AG04449 (cell line): ENCODE measurements at places on chromosomes 5 and 9.

DNA sequence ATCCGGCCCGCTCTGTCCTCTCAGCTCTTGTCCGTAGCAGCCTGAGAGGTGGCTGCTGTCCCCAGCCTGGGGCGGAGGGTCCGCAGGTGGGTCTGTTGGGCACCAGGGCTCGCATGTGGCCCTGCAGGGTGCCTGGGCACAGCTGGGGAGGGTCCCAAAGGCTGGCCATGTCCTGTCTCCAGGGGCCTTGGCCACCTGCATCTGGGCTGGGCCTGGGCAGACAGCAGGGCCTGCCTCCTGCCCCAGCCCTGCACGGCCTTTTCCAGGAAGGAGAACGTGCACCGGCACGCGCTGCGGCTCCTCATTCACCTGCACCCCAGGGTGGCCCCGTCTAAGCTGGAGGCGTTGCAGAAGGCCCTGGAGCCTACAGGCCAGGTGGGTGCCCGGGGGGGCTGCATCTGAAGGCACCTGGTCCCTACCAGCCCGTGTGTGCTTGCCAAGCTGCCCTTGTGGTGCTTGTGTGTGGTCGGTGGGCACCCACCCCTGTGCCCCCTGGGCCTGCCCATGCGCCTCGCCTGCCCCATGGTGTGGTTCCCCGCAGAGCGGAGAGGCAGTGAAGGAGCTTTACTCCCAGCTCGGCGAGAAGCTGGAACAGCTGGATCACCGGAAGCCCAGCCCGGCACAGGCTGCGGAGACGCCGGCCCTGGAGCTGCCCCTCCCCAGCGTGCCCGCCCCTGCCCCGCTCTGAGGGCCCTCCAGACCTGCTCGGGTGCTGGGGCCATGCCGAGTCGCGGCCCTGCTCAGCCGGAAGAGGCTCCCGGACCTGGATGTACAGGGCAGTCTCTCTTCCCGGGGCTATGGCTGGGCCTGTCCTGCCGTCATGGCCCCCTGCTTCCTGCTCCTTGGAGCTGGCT, 5.1 kb upstream of the TOR4A start:
- DNase-seq = no peak

GRCh38 chr5:127097278-127097677, 24.0 kb upstream of the C5orf63 start:
- DNase-seq = no peak

- DNase-seq = no peak
Observed at GRCh38 chr9:2727966-2728613, 10.8 kb downstream of the KCNV2 start.

DNA sequence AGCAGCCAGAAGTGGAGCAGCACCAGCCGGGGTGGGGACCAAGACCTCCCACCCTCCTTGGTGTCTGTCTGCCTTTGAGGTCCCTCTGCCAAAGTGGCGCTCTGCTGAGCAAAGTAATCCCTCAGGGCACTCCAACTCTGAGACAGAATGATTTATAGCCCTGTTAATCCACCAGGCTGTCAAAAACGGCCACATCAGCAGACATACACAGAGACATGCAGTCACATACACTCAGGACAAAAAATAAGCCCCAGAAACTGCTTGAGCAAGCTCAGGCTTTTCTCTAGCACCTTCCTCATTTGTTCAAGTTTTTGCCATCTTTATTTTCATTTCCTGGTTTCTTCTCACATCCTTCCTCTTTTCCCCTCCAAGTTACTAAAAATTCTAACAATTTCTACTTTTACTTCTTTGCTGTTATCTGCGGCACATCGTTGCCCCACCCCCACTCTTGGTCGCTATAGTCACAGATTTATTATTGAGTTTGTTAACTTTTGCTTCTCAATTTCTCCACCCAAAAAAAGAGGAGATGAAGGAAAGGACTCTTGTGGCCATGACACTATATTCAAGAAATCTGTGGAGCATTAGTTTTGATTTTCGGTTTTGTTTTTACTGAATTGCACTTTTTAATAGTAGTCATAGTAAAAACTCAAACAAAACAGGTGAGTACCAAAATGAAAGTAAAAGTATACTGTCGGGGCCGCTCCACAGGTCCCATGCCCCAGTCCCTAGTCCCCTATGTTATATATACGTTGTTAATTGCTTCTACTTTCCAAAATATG, 17.4 kb upstream of the ADRB2 start:
- no peak for DNase-seq

GRCh38 chr9:124361128-124361527, 54.1 kb downstream of the PSMB7 start:
- no peak for DNase-seq

- DNase-seq = no peak
Observed at GRCh38 chr5:153347611-153348010, 142.9 kb upstream of the GRIA1 start.

- DNase-seq = no peak
Observed at GRCh38 chr5:73370640-73371583, 77.7 kb downstream of the FOXD1 start.

GRCh38 chr9:6584881-6585597, 60.5 kb downstream of the GLDC start:
- DNase-seq = no peak

DNA sequence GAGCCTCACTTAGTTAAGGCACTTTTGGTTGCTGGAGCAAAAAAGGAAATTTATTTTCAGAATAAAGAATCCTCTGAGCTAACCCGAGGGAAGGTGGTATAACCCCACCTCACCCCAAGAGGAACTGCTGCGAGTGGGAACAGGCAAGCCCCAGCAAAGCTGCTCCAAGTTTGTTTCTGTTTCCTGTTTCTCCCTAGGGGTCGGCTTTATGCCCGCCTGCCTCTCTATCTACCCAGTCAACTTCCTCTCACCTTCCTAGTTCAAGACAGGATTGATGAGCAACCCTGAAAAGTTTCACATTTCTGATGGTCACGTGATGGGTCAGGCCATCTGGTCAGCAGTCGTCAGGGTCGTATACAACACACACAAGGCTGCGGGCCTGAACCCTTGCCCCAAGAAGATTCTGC, 31.1 kb downstream of the TRIO start:
- DNase-seq = no peak

GRCh38 chr9:134602547-134603362, 38.8 kb upstream of the COL5A1 start:
- peak; percentile 97 for DNase-seq

- DNase-seq = no peak
Observed at GRCh38 chr5:79588696-79589095, 23.5 kb upstream of the TENT2 start.

GRCh38 chr9:136060671-136061371, 34.3 kb downstream of the NACC2 start:
- DNase-seq = no peak

DNA sequence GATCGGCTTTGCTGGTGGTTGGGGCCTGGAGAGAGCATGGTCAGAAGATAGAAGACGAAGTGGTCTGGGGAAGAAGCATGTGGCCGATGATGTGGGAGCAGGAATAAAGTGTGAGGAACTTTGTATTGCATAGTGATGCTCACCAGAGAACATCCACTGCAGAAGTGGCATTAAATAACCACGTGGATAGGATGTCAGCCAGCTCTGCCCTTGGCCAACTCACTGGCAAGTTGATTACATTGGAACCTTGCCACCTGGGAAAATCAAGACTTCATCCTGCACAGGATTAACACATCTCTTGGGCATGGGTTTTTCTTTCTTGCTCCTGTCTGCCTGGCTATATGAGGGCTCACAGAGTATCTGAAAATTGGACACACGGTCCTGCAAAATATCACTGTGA, 217.4 kb downstream of the DMRT2 start:
- no peak for DNase-seq

- no peak for DNase-seq
Observed at GRCh38 chr9:99635032-99635431, 186.7 kb upstream of the NR4A3 start.

GRCh38 chr5:173240091-173241050, 5.4 kb upstream of the NKX2-5 start:
- DNase-seq = no peak

- DNase-seq = no peak
Observed at GRCh38 chr5:150593593-150593992, 46.9 kb upstream of the SYNPO start.

DNA sequence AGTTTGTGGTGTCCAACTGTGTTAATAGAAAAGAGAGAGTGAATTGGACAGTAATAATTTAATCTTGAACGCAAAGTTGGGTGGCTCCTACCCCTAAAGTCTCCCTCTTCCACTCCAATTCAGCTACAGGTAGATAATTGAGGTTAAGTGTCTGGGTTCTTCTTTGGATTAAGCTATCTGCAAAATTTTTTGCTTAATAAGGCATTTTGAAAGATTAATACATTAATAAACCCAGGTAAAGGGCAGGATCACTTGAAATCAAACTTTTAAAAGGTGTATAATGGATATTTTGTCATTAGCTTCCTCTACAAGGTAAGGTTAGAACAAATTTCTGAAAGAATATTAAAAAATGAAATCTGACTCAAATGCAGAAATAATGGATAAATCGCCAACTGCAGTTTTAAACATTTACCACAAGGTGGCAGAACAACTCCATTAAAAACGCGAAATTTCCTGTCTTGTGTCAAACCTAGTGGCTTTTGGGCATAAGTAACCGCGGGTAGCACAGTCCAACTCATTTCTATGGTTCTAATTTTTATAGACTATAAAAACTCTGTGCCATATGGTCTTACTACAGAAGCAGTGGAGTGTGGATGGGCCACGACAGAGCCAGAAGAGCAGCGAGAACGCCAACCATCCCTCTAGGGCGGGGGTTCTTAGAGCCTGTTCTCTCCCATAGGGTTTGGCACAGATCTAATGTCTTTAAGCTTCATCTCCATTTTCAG, 276.5 kb downstream of the ARHGEF28 start:
- peak; percentile 28 for DNase-seq

GRCh38 chr9:93669958-93670207, 93.5 kb downstream of the PHF2 start:
- DNase-seq = no peak

DNA sequence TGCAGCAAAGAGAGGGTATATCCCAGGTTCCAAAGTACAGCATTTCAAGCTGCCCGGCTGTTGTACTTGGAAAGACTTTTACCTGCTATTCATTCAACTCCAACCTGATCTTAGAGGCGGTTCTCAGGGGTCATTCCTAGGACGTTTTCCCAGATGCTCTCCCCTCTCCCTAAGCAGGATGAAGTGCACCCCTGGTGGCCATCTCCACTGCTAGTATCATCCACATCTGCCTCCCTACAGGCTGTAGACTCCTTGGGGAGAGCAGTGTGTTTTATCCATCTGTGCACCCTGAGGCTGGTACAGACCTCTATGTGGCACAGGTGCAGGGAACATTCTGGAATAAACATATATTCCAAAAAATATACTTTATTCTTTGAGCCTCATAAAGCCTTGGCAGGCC, 56.8 kb downstream of the PTPN3 start:
- no peak for DNase-seq

GRCh38 chr5:67536866-67537265, 340.3 kb upstream of the CD180 start:
- no peak for DNase-seq

DNA sequence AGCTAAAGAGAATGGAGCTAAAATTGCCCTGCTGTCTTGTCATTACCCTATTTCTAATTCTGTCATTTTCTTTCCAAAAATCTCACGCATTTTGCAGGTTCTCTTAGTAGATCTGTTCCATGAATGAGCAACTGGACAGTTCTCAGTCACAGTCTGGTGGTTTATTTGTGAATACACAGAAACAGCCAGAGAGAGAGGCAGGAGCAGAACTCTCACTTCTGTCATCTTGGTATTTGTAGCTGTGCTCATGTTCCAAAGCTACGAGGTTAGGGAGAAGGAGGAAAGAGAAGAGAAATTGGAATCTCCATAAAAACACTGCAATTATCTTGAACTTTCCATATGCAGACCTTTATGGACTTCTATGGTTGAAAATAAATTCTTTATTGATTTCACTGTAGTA, 118.0 kb upstream of the OR13F1 start:
- no peak for DNase-seq

DNA sequence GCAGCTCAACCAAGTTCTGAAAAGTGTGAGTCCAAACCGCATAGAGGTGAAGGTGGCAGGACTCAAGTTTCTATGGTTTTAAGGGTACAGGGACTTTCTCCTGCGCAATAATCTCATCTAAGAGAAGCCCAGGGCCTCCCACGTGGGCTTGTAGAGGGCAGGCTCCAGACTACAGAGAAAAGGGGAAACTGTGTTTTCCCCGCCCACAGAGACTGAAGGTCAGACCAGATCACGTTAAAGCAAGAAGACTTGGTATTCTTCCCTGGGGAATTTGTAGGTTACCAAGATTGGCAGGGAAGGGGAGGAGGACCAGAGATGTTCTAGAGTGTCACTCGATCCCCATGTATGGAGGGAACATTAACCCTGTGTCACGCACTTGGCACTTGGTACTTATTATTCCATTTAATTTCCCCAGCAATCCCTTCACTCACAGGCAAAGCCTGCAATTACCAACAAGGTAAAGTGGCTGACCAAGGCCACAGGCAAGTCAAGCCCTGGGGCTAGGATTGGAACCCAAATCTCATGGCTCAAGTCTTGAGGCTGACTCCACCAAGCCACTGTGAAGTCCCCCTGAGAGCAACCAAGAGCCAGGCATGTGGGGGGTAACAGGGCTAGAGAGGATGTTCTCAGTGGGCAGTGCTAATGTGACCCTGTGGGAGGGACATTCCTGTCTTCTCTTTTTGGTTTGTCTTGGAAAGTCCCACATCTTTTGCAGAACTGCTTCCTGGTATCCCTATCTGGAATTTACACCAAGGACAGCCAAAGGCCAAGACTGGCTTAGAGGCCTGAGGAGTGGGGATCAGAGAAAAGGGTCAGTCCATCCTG, 18.3 kb upstream of the NEK6 start:
- no peak for DNase-seq

GRCh38 chr5:63500242-63500641, 462.0 kb downstream of the HTR1A start:
- no peak for DNase-seq
